ENCODE measurements at places on chromosomes 4 and X. TPM values are rescaled to one million over a fixed set of nuclear protein-coding genes. Genes with fewer than 3 reads are reported as not detected.

DNA sequence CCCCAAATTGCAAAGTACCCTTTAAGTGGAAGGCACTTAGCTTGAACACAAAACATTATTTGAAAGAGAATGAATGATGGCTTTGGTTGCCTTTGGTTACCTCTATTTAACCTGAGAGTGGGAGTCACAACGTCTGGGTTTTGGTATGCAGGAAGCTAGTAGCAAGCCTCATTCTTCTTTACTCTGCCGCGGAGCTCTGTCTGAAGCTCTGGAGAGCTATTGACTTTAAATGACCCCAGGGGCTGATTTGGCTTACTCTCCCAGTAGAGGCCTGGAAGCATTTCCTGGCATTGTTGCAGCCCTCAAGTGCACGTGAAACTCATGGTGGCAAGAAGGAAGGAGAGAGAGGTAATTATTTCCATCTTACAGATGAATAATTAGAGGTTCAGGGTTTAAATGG, 81.8 kb upstream of the MAGEA4 start:
- no peak for DNase-seq

ARHGAP36 gene
- not detected for total RNA-seq

DNA sequence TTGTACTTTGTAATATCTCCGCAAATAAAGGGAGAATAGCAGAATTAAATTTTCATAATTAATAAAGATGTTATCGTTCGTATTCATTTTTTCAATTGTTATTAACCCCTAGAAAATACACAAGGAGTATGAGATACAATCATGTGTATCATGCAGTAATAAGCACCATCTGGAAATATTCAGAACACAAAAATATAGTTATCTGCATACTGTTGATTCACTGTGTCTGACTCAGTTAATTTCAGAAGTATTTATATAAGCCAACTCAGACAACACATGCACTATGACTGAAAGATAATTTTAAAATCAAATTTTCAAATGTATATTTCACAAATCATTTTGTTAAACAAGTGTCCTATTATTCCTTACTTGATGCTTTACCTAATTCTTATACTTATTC, 1954.8 kb downstream of the ARAP2 start:
- DNase-seq, result no peak

TMEM154 gene
- total RNA-seq, result 1.9 TPM

JAKMIP1 gene
- total RNA-seq, result not detected

GRCh38 chr4:8882239-8882638, 10.6 kb upstream of the HMX1 start:
- DNase-seq, result no peak

Measured in Right ventricle myocardium superior (tissue), 1 donor.